ENCODE measurements at places on chromosomes 2 and 18.

DNA sequence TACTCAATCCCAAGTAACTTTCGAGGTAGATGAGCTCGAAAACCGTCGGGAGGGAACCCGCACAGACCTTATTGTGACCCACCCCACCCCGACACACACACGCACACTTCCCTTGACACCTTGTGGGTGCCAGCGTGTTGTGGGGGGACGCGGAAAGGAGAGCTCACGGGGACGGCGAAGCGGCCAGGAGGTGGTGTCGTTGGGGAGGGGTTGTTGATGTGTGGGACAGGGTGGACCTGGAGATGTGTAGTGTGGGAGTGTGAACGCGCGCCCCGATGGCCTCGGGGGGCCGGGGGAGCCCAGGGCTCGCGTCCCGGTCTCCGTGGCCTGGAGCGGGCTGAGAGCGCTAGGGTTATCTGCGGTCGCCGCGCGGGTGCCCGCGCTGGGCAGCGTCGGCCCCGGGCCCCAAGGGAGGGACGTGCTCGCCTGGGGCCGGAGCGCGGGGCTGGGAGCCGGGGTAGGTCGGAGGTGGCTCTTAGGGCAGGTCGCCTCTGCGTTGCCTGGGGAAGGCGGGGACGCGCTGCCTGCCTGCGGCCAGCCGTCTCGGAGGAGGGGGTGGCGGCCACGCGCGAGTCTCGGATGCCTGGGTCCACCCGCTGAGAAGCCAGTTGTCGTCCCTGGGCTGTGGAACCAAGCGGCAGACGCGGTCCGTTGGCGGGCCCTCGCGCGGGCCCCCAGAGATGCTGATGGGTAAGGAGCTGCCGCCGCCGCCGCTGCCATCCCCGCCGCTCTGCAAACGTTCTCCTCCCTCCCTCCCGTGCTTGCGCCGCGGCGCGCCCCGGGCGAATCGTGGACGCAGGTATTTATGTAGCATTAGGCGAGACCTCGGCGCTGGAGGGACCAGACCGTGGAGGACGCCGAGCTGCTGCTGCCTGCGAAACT lies 1.6 kb downstream of the KLHL29 start:
- DNase-seq, result no peak

GRCh38 chr18:63784787-63785452 lies 9.7 kb downstream of the SERPINB7 start:
- no peak for DNase-seq

DNA sequence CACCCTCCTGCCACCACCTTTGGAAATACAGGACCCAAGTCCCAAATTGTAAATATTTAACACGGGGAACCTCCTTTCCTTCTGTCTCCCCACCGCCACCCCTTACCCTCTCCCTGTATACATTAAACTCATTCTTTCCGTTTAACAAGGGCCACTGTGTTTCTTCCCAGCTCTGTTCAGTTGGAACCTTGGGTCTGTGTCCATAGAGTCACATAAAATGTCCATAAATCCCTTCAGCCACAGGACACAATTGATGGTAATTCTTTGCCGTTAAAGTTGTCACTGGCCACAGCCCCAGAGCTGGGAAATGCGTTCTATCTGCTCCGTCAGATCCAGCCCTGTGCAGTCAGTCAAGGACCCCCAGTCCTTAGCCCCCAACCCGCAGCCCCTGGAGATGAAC lies 49.9 kb upstream of the FZD7 start:
- no peak for DNase-seq

DNA sequence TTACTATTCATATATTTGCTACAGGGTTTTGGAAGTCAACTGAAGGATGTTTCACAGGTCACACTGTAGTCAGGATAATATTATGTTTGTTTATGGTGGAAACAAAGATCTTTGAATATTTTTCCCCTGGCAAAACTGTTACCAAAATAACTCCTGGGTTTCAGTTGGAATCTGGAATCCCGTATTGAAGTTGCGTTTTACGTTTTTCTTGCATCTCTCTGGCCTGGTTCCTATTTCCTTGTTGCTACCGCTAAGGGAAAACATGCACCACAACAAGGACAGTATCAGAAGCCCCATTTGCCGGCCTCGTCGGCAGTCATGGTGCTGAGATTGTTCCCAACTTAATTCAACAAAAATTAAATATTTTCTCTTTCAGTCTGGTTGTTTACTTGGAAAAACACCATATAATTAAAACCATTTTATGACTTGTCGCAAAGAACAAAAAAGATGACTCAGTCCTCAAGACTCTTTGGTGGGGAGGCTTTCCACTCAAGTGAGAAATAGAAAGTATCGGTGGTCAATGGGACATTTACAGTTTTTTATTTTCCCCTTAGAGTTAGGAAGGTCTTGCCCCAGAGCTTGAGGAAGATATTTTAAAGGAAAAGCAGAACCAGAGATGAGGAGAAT lies 42.3 kb downstream of the EN1 start:
- DNase-seq, result no peak

DNA sequence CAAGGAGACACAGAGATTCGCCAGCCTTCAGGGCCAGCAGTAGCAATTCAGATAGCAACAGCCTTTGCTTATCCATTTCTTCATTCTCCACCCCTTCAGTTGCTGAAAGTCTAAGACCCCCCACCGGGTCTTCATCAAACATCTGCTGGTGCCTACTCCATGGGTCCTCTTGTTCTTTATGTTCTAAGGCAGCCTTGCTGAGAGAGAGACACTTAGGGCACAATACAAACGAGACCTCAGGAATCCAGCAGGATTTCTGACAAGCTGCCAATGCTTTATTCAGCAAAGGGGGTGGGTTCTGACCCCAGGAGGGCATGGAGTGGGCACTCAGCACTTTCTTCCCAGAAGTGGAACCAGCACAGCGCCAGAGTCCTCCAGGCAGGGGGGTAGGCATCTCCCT lies 36.2 kb upstream of the CNGA3 start:
- DNase-seq, result no peak

DNA sequence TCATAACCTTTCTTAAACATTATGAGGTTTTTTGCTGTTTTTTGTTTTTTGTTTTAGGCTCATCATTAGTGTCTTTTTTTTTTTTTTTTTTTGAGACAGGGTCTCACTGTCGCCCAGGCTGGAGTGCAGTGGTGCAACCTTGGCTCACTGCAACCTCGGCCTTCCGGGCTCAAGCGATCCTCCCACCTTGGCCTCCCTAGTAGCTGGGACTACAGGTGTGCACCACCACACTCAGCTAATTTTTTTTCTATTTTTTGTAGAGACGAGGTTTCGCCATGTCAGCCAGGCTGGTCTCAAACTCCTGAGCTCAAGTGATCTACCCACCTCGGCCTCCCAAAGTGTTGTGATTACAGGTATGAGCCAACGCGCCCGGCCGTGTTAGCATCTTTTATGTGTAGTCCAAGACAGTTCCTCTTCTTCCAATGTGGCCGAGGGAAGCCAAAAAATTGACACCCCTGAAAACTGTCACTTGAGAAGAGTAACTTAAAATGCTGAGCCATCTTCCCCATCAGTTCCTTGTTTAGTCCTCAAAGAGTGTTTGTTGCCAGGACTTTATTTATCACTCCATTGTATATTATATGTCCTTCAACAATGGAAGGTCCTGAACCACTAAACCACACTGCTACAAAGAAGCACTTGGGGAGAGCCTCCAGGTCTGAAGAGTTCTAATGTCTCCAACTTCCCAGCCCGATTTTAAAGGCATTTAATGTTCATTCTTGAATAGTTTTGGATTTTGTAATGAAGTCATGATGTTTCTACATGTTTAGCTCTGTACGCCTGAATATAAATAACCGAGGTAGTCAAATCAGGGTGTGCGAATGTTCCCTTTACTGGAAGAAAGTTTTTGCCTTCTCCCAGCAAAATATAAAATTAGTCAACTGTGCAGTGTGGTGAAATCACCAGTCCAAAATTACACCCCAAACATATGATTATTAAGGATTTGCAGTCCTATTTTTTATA lies 26.4 kb downstream of the ZNF516 start:
- no peak for DNase-seq

DNA sequence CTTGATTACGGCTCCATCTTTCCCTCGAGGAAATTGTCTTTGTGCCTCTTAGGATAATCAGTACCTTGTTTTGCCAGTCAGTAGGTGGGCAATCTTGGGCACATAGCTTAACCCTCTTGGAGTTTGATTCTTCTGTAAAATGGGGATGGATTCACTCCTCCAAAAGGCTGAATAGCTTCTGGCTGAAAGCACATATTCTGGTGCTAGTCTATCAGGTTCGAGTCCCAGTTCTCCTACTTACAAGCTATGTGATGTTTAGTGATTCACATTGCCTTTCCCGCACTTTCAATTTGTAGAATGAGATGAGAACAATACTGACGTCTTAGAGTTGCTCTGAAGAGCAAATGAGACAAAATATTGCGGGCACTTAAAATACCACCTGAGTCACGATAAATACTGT lies 43.9 kb downstream of the ATIC start:
- no peak for DNase-seq

- DNase-seq, result no peak
Observed at GRCh38 chr2:187917535-187917934, 363.3 kb upstream of the TFPI start.

- DNase-seq, result no peak
Observed at GRCh38 chr18:36108196-36108595, 20.9 kb downstream of the SLC39A6 start.

DNA sequence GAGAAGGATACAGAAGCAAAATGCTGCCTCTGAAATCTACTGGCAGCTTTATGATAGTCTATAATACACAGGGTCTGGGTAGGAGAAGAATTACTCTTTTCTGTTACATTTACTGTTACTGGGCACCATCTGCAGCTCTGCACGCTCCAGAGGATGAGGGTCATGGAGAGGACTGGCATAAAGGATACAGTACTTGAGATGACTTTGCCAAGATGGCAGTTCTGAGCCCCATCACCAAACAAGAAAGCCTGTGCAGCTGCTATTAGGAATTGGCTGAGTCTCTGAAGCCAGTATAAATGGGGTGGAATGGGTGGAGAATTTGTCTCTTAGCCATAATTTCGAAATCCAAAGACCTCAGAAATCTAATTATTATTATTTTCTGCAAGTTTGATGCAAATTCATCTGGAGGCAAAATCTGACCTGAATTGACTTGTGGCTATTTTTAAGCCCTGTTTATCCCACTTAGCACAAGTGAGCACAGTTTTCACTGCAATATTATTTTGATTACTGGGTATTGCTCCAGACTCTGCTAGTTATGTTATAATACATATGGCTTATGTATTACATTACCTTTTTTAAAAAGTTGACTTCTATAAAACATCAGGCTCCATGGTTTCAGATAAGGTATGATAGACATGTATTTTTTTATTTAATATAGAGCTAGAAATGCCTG lies 579.5 kb downstream of the MBD2 start:
- no peak for DNase-seq
